ENCODE measurements at places on chromosomes 6 and 20.

DNA sequence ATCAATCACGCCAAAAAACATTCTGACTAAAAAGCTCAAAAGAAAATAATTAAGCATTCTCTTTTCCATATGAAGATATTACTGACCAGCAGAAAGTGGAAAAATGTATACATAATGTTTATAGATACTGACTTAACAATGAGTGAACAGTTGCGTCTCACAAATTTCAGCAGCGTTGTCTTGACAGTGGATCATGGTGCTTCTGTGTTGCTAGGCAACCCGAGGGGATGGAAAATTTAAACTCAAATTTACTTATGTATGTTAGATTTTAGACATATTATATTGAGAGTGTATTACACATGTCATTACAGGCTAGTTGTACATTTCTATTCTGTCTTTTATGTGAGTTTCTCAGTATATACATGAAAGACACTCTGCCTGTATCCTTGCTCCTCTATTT is 110.2 kb downstream of the LAMA2 start:
- DNase-seq, result no peak

DNA sequence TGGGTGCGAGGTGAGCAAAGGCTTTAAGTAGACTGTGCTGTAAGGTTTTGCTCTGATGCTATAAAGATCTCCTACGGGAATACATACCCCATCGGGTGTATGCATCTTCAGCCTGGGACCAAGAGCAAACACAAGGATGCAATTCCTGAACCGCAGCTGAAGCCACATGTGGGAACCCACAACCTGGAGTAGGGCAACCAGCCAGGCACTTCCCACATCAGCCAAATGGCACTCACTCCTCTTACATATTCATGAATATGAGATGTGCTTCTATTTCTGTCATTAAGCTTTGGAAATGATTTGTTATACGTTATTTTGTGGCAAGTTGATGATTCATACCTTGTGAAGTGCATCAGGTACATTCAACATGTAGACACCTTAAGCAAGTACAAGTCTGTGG is 619.2 kb downstream of the C6orf118 start:
- DNase-seq, result no peak

DNA sequence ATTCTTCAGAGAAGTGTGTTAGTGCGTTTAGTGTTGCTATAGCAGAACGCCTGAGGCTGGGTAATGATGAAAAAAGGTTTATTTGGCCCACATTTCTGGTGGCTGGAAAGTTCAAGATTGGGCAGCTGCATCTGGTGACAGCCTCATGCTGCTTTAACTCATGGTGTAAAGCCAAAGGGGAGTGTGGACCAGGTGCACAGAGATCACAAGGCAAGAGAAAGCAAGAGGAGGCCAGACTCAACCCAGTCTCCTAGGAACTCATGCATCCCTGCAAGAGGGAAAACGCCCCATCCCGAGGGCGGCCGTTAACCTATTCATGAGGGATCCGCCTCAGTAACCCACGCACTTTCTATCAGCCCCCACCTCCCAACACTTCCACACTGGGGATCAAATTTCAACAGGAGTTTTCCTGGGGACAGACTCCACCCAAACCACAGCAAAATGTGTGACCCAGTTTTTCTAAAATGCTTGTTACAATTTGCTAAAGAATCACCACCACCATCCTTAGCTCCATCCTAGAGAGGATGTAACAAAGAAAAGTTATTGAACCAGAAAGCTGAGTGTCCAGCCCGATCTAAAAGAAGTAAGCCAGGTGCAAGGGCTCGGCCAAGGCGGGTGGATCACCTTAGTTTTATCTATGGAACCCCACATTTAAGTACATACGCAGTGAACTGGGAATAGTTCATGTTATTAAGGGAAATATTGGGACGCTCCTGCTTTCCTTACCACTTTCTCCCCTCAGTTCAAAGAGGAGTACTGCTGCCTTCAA is 164.8 kb downstream of the QKI start:
- DNase-seq, result no peak

DNA sequence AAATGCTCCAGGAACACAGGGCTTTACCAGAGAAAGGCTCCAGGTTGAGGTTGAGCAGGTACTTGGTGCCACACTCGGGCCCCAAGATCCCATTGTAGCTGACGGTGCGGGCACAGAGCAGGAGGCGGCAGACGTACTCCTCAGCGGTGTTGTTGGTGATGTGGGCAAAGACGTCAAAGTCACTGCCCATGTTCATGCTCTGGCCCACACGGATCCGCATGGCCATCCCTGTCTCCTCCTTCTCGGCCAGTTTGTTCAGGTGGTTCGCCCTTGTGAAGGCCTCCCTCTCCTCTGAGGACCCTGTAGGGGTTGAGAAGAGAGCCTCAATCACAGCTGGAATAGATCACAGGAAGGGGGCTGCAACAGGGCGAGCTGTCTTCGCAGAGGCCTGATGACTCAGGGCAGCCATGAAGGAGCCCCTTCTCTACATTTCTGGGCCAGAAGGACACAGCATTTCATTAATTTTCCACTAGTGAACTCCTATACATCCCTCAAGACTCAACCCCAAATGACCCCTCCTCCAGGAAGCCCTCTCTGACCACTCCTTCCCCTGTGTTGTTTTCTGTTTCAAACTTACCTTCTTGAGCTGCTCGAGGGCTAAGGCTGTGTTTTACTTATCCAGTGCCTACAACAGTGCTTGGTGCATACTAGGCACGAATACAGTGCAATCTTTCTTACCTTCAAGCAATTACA is 26.8 kb downstream of the TGM2 start:
- no peak for DNase-seq

- DNase-seq, result no peak
Observed at GRCh38 chr20:25461281-25461650, 53.8 kb downstream of the GINS1 start.

DNA sequence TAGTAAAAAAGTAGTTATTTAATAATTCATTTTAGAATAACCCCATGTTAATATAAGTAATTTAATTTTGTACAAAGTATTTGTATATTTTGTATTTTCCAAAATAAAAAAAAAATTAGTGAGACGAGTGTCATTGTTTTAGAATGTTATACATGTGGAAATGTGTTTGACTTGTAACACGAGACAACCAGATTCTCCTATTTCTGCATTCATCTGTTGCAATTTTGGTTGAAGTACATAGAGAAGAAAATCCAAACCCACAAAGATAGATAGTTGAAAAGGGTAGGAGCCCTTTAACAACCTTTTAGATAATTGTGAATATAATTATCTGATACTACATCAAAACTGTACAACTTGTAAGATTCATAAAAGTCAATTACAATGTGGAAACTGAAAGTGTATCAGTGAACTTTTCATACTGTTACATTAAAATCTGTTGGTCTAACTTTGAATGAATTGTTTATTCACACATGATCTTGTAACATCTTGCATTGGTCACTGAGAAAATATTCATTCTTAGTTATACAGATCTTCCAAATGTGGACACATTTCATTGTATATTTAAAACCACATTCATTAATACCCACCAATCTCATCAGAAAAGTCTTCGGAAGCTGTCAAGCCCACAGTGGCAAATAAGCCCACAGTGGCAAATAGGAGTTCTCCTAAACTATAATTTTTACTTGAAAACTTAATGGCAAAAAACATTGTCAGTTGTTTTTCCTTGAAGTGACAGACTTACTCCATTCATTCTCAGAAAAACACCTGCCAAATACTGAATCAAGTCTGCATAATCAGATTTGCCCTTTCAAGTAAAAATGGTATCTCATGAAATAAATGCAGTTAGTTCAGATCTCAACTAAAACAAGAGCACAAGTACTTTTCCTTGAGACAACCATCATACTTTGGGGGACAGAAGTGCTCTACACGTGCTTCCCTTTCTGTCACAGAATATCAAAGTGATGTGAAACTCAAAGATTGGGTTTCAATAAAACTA is 52.8 kb downstream of the FKBP5 start:
- no peak for DNase-seq

DNA sequence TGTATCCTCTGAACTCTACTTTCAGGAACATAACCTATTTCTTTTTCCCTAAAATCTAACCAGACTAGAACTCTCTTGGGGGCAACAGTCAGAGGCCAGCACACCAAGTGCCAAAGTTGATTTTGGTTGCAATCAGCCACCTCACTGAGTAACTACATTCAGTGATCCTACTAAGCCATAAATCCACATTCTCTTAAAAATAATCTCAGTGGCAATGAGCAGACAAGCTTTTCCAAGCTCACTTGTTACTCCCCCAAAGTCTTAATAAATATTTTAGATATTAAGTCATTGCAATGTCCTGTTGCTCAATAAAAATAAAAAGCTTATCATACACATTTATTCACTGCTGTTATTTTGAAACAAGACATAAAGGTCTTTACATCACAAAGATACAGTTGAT is 9.8 kb downstream of the RGS17 start:
- DNase-seq, result no peak

- no peak for DNase-seq
Observed at GRCh38 chr6:118012944-118013343, 105.9 kb downstream of the SLC35F1 start.

DNA sequence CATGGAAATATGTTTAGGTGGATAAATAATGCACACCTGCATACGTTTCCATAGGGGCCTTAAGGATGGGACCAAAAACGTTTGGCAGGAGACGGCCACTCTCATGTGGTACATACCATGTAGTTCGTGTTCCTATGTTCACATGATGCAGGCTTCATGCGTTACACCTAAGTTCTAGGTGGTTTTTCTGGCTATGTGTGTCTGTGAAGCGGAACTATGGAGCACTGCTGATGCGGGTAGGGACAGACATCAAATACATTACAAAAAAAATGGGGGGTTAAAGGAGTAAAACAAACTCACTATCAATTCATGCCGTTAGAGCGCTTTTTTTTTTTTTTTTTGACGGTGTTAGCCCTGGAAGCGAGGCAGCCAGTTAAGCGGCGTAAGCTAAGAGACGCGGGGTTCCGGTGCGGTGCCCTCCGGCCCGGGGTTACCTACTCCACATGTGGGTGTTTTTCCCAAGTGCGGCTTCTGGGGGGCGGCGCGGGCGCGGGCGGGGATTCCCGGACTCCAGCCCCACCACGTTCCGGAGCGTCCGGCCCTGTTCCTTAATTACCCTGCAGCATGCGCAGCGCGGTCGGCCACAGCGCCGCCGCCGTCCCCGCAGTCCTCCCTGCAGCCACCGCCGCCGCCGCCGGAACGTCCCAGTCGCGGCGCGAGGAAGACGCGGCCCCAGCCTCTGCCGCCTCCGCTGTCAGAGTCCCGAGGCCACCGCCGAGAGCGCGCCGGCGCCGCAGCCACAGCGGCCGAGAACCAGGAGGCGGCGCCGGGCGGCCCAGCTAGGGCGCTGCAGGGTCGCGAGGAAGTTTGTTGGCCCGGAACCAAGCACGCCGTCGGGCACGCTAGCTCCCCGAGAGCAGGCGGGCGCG is 648 bp downstream of the COL19A1 start:
- DNase-seq, result peak; percentile 33

- DNase-seq, result no peak
Observed at GRCh38 chr6:128107682-128108081, 206.8 kb upstream of the THEMIS start.

DNA sequence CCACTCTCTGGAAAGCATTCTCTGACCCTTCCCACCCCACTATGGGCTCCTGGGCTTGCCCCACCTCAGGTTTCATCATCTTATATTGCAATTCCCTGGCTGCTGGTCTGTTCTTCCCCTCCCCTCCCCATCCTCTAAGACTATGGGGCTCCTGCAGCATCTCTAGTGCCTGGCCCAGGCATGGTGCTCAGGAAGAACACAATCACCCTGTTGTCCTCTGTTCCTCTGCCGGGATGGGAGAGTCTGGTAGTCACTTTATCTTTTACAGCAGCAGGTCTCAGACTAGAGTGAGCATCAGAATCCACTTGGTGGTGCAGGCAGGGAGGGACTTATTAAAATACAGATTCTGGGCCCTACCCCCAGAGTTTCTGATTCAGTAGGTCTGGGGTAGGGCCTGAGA is 5.0 kb upstream of the LPIN3 start:
- DNase-seq, result no peak

GRCh38 chr6:19327661-19328060 is 509.5 kb upstream of the ID4 start:
- no peak for DNase-seq
